NCI-H2029 (cell line): ENCODE measurements at places on chromosomes 4 and X.
A peak's percentile ranks its signal among the peaks of the same experiment; 100 is the strongest.

GRCh38 chr4:1447676-1448588, 41.7 kb upstream of the NKX1-1 start:
- DNase-seq: no peak

GRCh38 chr4:41124916-41125548, 89.3 kb downstream of the APBB2 start:
- no peak for DNase-seq

GRCh38 chr4:43766648-43767047, 682.0 kb downstream of the KCTD8 start:
- DNase-seq: no peak

GRCh38 chrX:149715468-149715867, 3.6 kb downstream of the MAGEA11 start:
- DNase-seq: no peak

- DNase-seq: no peak
These were observed 1083.1 kb upstream of the PCDH10 start for GRCh38 chr4:132065940-132066495.

DNA sequence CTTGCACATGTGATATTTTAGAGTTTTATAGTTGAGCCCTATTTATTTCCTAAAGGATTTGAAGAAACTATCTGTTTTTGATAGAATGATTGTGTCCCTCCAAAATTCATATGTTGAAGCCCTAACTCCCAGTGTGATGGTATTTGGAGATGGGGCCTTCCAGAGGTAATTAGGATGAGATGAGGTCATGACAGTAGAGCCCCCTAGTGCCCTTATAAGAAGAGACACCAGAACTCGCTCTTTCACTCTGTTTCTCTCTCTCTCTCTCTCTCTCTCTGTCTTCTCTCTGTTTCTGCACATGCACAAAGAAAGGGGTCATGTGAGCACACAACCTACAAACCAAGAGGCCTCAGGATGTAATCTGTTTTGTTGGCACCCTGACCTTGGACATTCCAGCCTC, 921.9 kb upstream of the DIAPH2 start:
- DNase-seq: no peak

GRCh38 chr4:1305261-1305711, 15.6 kb downstream of the MAEA start:
- DNase-seq: peak; percentile 51

DNA sequence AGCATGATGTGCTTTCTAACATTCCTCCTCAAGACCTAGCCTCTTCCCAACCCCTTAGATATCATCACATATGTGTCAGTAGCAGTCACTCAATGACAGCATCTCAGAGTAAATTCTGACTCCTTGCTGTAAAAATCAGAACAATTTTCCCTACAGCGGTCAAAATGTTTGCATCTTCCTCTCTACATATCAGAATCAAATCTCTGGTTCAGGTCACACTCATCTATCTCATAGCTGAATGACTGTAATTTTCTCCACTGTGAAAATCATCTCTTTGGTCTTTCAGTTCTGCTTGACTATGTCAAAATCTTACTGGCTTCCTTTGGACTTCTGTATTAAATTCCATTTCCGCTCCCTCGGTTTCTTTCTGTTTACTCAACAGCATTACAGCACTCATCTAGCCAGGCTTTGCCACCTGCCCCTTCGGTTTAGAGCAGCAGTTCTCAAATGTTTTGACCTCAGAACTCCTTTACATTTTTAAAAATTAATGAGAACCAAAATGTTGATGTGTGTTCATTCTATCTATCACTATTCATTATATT, 57.3 kb downstream of the AGA start:
- DNase-seq: no peak
